ENCODE measurements at places on chromosomes 6 and 20. TPM values are rescaled to one million over a fixed set of nuclear protein-coding genes. Genes with fewer than 3 reads are reported as not detected.

OR2H2 gene
- total RNA-seq = not detected

DNA sequence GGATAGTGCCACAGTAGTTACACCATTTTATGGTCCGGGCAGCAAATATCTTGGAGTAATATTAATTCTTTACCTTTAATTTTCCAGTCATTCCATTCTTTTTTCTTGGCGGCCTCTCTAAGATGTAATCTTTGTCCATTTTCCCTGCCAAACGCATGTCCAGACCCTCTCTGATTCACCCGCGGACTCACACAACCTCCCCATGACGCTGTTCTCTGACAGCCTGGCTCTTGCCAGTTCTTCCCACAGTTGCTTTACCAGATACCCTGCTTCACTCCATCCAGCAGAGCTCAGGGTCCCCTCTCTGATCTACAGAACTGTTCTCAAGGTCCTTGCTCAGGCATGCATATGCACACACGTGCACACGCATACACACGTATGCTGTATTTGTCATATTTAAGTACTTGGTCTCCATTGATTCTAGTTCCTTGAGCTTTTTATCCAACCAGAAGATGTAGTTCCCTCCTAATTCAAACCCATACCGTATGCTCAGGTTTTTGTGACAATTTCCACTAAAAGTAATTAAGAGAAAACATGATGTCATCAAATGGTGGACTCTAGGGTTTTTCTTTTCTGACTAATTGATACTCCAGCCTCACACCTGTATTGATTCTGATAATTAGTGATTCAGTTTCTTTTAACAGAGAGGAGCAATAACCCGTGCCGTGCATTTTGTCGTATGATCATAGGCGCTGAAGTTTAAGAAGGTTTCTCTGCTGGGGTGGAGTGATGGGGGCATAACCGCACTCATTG is 10.0 kb downstream of the BPHL start:
- H3K36me3 ChIP-seq = no peaks in the 10 kb centered on the region
- H3K27me3 ChIP-seq = no peaks in the 10 kb centered on the region
- no peak overlapping the region for H3K4me3 ChIP-seq
- peaks cover 12% of the 10 kb centered on the region for H3K4me1 ChIP-seq
- no peak for DNase-seq

KCNK16 gene
- total RNA-seq = not detected

DNA sequence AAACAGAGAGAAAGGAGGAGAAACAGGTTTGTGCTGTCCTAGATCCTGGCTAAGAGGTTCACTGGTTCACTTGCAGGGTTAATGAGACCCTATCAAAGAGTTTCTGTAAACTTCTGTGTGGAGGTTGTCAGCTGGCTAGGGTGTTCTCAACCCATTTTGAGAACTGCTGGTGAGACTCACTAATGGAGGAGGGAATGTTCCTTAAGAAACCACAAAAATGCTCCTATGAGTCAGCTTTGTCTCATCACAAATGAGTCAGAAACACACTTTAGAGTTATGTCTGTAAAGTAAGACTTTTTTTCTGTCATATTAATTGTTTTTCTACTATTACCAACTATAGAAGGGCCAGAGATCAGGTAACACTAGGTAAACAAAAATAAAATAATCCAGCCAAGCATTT is 884.4 kb downstream of the PHF3 start:
- H3K4me1 ChIP-seq = no peaks in the 10 kb centered on the region
- H3K27ac ChIP-seq = no peak overlapping the region
- no peak overlapping the region for H3K4me3 ChIP-seq
- no peaks in the 10 kb centered on the region for H3K27me3 ChIP-seq
- DNase-seq = no peak

FAM162B gene
- not detected for total RNA-seq

LTB gene
- 61.8 TPM for total RNA-seq

GRCh38 chr6:2448826-2449571 is 203.6 kb upstream of the GMDS start:
- H3K27ac ChIP-seq = no peak overlapping the region
- H3K4me1 ChIP-seq = peaks cover 6% of the 10 kb centered on the region
- H3K36me3 ChIP-seq = no peaks in the 10 kb centered on the region
- H3K4me3 ChIP-seq = peak overlapping the region; percentile 81
- peaks cover 15% of the 10 kb centered on the region for H3K27me3 ChIP-seq
- peak; percentile 34 for DNase-seq

GRCh38 chr6:163406366-163406765 is 8.2 kb upstream of the QKI start:
- DNase-seq = no peak
- no peaks in the 10 kb centered on the region for H3K27me3 ChIP-seq
- H3K4me3 ChIP-seq = peak overlapping the region; percentile 88
- H3K4me1 ChIP-seq = peaks cover 20% of the 10 kb centered on the region

- H3K27ac ChIP-seq = no peak overlapping the region
- no peak overlapping the region for H3K4me3 ChIP-seq
- H3K4me1 ChIP-seq = no peaks in the 10 kb centered on the region
- no peak for DNase-seq
- no peaks in the 10 kb centered on the region for H3K36me3 ChIP-seq
- peaks cover 7% of the 10 kb centered on the region for H3K27me3 ChIP-seq
Observed at GRCh38 chr6:75843396-75843795, 94.4 kb downstream of the MYO6 start.

PRR18 gene
- not detected for total RNA-seq

NDUFAF4 gene
- 53.9 TPM for total RNA-seq

DNA sequence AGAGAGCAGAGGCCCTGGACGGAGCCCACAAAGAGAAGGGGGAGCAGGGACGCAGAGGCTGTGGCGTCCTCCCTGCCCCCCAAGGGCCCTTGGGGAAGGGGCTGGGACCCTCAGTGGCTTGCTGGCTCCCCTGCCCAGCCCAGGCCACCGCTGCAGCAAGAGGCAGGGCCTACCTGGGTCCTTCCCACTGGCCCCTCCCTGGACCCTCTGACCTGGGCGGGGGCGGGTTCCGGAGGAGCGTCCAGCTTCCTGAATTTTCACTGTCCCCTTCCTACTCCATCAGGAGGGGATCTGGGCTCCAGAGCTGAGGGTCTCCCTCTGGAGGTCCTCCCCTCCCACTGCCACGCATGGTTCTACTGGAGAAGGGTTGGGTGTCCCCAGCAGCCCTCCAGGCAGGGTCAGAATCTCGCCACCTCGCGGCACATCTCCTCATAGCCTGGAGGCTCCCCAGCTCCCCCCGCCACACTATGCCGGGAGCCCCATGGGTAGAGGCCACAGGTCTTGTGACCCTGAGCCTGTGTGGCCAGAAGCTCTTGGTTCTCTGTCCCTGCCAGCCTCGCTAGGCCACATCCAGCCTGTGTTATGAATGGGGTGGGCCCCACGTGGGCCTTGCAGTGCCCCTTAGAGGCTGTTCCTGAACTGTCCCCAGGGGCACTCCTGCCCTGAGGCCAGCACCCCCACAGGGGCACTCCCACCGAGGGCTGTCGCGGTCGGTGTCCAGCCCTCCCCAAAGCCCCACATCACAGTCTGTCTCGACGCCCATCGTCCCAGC is 1.0 kb upstream of the SOX18 start:
- peaks cover 36% of the 10 kb centered on the region for H3K27me3 ChIP-seq
- H3K4me1 ChIP-seq = peaks cover 4% of the 10 kb centered on the region
- no peak for DNase-seq
- no peaks in the 10 kb centered on the region for H3K36me3 ChIP-seq
- no peak overlapping the region for H3K27ac ChIP-seq

BTNL2 gene
- total RNA-seq = not detected

- H3K27me3 ChIP-seq = no peaks in the 10 kb centered on the region
- H3K36me3 ChIP-seq = peaks cover 2% of the 10 kb centered on the region
- peak; percentile 88 for DNase-seq
- peak overlapping the region; percentile 12 for H3K4me3 ChIP-seq
Observed at GRCh38 chr20:50790651-50791277, 4.1 kb upstream of the BCAS4 start.

- H3K4me1 ChIP-seq = no peaks in the 10 kb centered on the region
- DNase-seq = no peak
- no peak overlapping the region for H3K27ac ChIP-seq
- H3K27me3 ChIP-seq = no peaks in the 10 kb centered on the region
- H3K36me3 ChIP-seq = no peaks in the 10 kb centered on the region
Observed at GRCh38 chr6:76014626-76015530, 57.6 kb downstream of the IMPG1 start.

TRIM15 gene
- total RNA-seq = 0.84 TPM

DNA sequence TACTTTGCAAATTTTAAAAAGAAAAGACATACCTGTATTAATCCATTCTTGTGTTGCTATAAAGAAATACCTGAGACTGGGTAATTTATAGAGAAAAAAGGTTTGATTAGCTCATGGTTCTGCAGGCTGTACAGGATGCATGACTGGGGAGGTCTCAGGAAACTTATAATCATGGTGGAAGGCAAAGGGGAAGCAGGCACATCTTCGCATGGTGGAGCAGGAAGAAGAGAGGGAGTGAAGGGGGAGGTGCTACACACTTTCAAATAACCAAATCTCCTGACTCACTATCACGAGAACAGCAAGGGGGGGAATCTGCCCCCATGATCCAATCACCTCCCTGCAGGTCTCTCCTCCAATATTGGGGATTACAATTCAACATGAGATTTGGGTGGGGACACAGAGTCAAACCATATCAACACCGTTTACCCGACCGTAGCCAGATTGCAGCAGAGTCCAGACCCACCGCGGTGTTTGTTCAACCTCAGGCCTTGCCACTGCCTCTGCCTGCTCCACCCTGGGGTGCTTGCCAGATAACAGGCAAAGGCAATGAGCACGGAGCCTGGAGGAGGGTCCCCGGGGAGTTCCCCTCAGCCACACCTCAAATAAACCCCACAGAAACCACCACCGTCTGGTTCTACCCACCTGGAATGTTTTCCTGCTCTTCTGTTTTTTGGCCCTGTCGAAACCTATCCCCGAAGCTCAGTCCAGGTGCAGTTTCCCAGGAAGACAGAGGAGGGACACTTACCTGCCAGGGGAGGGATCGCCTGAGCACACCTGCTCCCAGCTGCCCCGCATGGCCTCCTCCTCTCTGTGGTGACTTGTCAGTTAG is 142.2 kb upstream of the AFDN start:
- no peaks in the 10 kb centered on the region for H3K36me3 ChIP-seq
- peaks cover 55% of the 10 kb centered on the region for H3K27me3 ChIP-seq
- H3K4me1 ChIP-seq = no peaks in the 10 kb centered on the region
- H3K4me3 ChIP-seq = no peak overlapping the region
- H3K27ac ChIP-seq = no peak overlapping the region

GRCh38 chr6:142440600-142441293 is 138.9 kb downstream of the ADGRG6 start:
- no peak overlapping the region for H3K4me3 ChIP-seq
- no peaks in the 10 kb centered on the region for H3K4me1 ChIP-seq
- DNase-seq = no peak
- no peaks in the 10 kb centered on the region for H3K36me3 ChIP-seq
- no peak overlapping the region for H3K27ac ChIP-seq
- H3K27me3 ChIP-seq = no peaks in the 10 kb centered on the region

DNA sequence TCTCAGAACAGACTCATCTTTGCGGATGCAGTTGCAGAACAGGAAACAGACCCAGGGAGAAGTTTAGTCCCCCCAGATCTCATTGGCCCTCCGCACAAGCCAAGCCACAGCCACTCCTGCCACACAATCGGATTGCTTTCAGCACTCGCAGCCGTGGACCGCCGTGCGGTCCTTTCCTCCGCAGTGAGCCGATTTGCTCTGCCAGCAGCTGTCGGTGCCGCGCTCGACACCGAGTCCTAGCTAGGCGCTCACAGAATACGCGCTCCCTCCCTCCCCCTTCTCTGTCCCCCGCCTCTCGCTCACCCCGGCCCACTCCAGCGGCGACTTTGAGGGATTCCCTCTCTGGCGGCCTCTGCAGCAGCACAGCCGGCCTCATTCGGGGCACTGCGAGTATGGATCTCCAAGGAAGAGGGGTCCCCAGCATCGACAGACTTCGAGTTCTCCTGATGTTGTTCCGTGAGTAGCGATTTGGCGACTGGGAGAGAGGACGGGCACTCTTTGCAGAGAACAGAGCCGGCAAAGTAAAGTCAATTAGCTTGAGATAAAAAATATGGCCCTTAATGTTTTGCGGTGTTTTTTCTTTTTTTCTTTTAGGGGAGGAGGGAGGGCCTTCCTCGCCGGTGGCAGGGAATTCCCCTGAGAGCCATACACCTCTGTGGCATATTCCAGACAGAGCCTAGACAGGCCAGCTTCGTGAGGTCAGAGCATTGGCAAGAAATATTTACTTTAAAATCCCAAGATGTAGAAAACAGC is at the start of gene LAMP5:
LAMP5 (plus strand) TSS at position 130 of the 753 bp plus-strand sequence; CDS start at position 393, 263 bp downstream.
- H3K27me3 ChIP-seq = peaks cover 81% of the 10 kb centered on the region
- H3K27ac ChIP-seq = no peak within 1 kb of the TSS
- no peak for DNase-seq
- no peaks in the 10 kb centered on the region for H3K36me3 ChIP-seq

- peaks cover 2% of the 10 kb centered on the region for H3K36me3 ChIP-seq
- peak; percentile 10 for DNase-seq
- peak overlapping the region; percentile 6 for H3K4me3 ChIP-seq
- no peaks in the 10 kb centered on the region for H3K27me3 ChIP-seq
- H3K4me1 ChIP-seq = peaks cover 42% of the 10 kb centered on the region
Observed at GRCh38 chr6:32622545-32623401, 14.4 kb upstream of the HLA-DQA1 start.

DNA sequence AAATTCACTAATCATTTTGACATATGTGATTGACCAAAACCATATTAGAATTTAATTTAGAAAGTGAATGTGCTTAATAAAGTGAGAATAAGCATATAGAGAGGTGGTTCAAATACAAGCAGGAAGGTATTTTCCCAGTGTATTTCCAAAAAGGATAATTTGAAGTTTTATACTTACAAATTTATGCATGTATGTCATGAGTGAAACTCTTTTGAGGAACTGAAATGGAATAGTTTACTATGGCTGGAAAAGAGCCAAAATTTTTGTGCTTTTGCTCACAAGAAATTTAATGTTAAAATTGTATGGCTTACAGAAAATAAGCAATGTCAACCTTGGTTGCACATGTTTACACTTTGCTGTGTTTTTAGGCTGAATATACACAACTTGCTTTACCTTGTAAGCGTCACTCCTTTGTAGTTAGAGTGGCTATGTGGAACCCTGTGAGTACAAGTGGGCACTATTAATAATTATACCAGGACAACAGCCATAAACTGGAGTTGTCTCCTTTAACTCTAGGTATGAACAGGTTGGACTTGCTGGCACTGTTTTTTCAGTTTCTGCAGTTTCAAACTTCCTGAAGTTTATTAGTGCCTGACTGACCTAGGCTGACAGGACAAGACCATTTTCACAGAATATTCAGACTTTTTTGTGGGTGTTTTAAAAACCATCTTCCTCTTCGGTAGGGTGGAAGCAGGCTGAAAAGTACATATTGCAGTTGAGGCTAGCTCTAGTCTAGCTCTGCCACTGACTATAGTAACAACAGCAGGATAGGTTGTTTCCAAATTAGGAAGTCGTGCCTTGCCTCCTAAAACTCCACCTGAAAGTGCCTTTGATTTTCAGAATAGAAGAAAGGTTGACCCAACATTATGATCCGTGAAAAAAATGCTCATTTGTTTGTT is 6.0 kb downstream of the AFDN start:
- H3K27me3 ChIP-seq = peaks cover 59% of the 10 kb centered on the region
- H3K4me3 ChIP-seq = peak overlapping the region; percentile 75
- no peaks in the 10 kb centered on the region for H3K36me3 ChIP-seq
- H3K27ac ChIP-seq = no peak overlapping the region
- no peak for DNase-seq

MICB gene
- total RNA-seq = 22.3 TPM

RAET1G gene
- total RNA-seq = not detected

ZBTB24 gene
- total RNA-seq = 14.2 TPM

- H3K27ac ChIP-seq = no peak overlapping the region
- H3K4me3 ChIP-seq = no peak overlapping the region
- peaks cover 12% of the 10 kb centered on the region for H3K4me1 ChIP-seq
- no peaks in the 10 kb centered on the region for H3K27me3 ChIP-seq
- no peaks in the 10 kb centered on the region for H3K36me3 ChIP-seq
Observed at GRCh38 chr6:142328070-142328469, 26.3 kb downstream of the ADGRG6 start.

All from activated T-cell treated with anti-CD3 and anti-CD28 coated beads, Interleukin-2, amount 50 U/mL, for 72 hours (primary cell).